ENCODE measurements at places on chromosomes 2 and 18.

GRCh38 chr2:181573140-181573736 is 83.7 kb downstream of the CERKL start:
- no peak for DNase-seq

DNA sequence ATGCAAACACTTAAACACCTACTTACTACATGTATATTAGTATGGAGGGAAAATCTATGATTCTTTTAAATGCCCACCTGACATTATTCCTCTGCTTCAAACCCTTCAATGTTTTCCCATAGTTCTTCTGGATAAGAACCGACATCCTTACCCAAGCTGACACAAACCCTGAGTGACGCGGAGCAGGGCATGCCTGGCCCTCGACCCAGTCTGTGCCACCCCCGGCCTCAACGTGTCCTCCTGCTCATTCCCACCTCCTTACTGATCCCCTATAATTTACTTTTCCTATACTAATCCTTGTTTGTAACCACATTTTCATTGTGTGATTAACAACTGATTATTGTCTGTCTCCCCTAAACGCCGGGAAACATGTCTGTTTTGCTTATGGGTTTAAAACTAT is 17.5 kb downstream of the KIDINS220 start:
- DNase-seq: no peak

GRCh38 chr2:228599781-228600180 is 418.3 kb upstream of the SPHKAP start:
- DNase-seq: no peak

GRCh38 chr2:2681711-2682251 is 350.7 kb upstream of the MYT1L start:
- no peak for DNase-seq

Data from stimulated activated CD4-positive, alpha-beta T cell treated with anti-CD3 and anti-CD28 coated beads, Interleukin-4, amount 100 ng/mL, for 4 hours (primary cell).